ENCODE measurements at places on chromosomes 2 and 18.

- DNase-seq, result no peak
Observed at GRCh38 chr2:143261986-143262385, 132.8 kb downstream of the ARHGAP15 start.

- no peak for DNase-seq
Observed at GRCh38 chr2:192578780-192579179, 384.0 kb upstream of the TMEFF2 start.

- DNase-seq, result no peak
Observed at GRCh38 chr2:238060096-238060541, 682 bp upstream of the SCLY start.

- no peak for DNase-seq
Observed at GRCh38 chr2:62221141-62221540, 25.2 kb downstream of the B3GNT2 start.

- no peak for DNase-seq
Observed at GRCh38 chr2:224584111-224584784, 915 bp downstream of the CUL3 start.

GRCh38 chr18:26784599-26784998 is 80.9 kb downstream of the AQP4 start:
- no peak for DNase-seq

- no peak for DNase-seq
Observed at GRCh38 chr2:241002275-241003046, 4.0 kb downstream of the SNED1 start.

DNA sequence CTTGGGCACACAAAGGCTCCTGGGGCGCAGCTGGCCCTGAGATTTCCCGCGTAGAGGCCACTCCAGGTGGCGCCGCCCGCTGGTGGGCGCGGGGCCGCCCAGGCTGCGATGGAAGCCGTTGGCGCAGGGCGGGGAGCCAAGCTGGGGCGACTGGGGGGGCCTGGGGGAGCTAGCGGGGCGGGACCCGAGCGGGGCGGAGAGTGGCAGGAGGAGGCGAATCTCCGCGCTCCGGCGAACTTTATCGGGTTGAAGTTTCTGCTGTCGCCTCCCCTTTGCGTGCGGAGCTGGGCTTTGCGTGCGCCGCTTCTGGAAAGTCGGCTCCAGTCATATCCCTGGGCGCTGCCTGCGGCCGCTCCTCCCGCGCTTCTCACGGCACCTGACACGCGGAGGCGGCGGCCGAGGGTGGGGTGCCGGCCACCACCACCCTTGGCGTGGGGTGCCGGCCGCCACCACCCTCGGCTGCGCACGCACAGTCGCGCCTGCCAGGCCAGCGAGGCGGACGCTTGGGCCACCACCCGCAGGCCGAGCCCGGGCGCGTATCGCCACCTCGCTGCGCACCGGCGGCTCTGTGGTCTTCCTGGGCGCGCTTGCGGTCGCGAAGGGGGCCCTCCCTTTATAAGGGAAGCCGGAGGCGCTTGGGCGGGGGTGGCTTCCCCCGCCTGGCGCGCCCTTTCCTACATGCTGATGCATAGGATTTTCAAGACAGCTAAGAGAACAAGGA is 919 bp upstream of the CYP1B1 start:
- no peak for DNase-seq

DNA sequence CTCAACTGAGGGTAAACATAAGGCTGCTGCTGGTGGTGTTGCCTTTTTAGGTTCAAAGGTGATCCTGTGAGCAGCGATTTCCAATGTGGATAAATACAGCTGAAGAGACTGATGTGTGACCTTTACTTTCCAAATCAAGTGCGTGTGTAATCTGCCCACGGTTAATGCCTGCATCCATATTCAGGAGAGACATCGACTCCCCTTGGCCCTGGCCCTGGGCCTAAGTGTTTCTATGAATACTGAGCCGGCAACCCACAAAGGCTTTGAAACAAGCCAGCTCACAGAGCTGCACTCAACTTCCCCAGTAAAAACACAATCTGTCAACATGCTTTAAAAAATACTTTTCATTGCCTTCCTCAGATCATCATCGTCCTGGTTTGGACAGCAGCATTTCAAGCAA is 1026.6 kb downstream of the TMEM182 start:
- DNase-seq, result no peak

DNA sequence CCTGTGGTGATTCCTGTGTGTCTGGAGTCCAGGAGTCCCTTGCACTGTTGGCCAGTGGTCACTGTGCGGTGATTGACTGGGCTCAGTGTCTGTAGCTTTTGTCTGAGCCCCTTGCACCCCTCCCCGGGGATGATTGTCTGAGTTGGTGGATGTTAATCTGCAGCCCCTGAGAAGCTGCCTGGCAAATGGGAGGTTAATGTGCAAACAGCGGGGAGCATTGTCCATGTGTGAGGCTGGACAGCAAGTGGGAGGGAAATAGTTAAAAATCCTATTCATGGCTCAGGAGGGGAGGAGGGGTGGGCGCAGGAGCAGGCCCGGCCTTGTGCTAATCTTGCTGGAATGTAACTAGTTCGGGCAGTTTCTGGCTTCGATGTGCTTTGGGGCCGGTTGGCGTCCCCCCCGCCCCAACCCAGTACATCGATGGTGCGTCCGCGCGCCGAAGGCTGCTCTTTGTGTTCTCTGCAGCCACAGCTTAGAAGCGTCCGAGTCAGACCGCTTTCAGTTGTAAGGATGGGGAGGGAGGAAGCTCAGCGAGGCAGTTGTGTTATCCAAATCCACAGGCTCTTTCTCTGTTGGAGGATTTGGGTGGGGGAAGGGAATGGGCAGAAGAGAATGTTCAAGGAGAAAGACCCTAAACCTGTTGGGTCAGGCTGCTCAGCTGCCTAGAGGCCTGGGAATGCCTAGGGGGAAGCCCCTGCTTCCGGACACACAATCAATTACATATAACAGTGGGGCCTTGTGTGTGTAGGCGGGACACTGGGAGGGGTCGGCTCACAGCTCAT is 71.8 kb downstream of the TGOLN2 start:
- no peak for DNase-seq

GRCh38 chr2:46876741-46877384 is 38.7 kb downstream of the MCFD2 start:
- DNase-seq, result no peak

DNA sequence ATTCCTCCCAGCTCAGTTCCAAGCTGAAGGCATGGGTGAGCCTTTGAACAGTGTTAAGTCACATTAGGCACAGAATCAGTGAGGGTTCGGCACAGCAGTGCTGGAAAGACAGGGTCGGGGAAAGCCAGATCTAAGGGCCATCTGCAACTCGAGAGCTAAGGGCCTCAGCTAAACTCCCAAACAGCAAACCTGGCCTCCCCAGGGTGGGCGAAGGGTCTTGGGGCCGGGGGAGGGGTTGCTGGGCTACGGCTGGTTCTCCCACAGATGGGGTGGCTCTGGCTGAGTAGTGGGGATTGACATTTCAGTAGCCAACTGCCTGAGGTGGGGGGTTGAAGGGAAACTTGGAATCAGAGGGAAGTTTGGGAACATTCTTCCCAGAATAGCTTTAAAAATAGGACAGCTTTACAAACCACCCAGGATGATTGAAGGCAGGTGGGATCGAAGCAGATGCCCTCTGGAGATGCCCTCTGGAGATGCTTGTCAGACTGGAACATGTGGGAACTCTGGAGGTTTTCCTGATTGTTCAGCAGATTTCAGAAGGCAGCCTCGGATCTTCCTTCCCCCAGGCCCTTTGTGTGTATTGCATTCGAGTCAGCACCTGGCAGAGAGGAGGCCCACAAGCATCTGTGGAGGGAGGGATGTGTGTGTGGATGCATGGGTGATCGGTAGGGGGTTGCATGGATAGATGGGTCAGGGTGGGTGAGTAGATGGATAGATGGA is 156.4 kb downstream of the SMAD7 start:
- no peak for DNase-seq

DNA sequence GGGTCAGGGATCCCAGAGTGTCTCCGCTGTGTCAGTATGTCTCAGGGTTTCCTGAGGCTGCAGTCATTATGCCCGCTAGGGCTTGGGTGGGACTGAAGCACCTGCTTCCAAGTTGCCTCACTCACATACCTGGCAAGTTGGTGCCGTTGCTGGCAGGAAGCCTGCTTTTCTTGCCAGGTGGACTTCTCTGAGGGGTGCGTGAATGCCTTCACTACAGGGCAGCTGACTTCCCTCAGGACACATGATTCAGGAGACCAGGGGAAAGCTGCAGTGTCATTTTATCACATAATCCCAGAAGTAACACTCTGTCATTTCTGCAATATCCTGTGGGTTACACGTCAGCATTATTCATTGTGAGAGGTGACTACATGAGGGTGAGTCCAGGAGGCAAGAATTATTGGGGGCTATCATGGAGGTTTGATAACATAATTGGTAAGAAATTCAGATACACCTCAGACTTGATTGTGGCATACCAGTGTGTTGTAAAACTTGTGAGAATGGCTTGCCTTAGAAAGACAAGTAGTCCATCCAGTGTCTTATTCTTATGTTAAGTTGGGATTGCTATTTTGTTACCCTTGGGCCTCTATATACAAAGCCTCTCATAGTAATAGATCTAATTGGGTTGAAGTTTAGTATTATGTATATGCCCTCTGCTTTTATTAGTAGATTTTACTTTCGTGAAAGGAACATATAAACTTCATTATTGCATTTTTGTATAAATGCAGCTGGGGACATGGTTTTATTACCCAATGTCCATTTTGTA is 44.1 kb downstream of the NEDD4L start:
- no peak for DNase-seq

GRCh38 chr2:178707476-178707875 is 99.7 kb downstream of the TTN start:
- no peak for DNase-seq

DNA sequence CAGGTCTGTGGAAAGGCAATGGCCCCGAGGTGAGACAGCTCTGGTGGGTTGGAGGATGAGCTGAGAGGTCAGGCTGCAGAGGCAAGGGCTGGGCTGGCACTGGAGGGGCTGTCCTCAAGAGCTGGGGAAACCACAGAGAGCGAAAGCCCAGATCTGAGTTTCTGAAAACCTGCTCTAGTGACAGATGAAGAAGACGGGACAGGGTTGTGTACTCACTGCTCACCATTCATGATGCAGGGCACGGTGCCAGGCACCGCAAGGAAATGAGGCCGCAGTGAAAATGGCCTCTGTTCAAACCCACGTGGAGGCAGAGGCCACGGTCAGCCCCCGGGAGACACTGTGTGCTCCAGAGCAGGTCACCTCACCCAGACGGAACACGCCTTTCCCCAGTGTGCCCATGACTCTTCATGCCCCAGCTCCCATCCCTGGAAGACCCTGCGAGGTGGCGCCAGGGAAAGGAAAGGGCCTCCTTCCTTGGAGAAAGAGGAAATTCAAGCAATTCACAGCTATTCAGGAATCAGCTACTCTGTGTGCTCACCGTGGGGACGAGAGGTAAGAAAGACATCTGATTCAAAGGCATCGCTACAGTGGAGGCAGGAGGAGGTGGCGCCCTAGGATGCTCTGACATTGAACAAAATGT is 24.3 kb upstream of the ID2 start:
- no peak for DNase-seq

DNA sequence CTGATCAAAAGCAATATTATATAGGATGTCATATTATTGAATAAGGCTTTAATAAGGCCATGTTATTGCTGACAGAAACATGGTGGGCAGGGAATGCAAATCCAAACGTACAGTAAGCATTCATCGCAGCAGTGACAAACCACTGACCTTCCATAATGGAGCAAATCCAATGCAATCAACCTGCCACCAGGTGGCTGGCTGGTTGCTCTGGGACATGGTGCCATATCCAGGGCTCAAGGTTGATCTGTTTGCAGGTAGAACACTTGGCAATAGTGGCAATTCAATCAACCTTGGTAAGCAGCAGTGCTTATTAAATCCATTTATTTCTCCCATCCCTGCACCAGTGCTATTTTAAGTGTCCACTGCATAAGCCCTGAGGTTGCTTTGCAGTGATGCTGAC is 75.4 kb downstream of the CERKL start:
- no peak for DNase-seq

GRCh38 chr18:22817844-22818243 is 115.3 kb upstream of the RBBP8 start:
- no peak for DNase-seq

DNA sequence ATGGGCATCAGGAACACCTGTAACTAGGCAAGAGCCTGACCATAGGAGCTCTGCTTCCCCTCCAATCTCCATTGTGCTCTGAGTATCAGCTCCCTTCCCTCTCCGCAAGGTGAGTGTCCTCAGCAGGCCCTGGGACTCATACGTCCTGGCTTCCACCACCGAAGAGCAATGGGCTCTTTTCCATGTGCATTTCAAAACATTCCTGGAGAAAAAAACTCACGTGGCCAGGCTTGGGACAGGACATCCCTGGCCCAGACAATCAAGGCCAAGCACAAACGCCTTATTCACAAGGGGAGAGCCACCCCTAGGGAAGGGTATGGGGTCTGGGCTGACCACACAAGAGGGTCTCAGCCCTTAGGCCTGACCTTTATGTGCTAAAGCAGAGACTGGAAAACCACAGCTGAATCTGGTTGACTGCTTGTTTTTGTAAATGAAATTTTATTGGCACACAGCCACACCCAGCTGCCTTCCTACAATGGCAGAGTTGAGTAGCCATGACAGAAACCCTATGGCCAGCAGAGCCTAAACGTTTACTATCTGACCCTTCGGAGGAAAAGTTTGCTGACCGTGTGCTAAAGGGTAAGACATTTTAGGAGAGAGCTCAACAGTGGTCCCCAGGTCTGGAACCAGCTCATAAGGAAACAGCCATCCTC is 175.7 kb upstream of the ARL4C start:
- no peak for DNase-seq

DNA sequence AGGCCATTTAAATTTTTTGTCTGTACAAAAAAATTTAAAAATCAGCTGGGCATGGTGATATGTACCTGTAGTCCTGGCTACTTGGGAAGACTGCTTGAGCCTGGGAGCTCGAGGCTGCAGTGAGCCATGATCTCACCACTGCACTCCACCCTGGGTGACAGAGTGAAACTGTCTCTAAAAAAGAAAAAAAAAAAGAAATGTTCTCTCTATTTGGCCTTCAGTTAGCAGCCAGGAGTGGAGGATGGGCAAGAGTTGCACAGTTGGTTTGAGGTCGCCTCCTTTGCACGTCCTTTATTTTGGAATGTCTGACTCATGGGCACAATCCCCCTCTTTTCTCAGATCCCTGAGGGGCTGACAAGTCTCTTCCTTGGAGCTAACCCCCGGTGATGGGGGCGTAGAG is 26.3 kb downstream of the ITM2C start:
- DNase-seq, result no peak

DNA sequence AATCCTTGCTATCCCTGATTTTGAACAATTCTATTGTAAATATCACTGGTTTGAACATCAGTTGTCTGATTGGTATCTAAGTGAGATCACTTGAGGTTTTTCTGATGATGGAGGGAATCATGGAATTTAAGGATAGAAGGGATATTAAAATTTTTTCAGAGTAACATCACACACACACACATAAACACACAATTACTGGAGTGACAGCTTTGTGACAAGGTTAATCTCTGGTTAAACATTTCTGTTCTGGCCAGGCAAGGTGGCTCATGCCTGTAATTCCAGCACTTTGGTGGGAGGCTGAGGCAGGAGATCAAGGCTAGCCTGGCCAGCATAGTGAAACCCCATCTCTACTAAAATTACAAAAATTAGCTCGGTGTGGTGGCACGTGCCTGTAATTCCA is 85.3 kb downstream of the SOCS6 start:
- DNase-seq, result no peak

DNA sequence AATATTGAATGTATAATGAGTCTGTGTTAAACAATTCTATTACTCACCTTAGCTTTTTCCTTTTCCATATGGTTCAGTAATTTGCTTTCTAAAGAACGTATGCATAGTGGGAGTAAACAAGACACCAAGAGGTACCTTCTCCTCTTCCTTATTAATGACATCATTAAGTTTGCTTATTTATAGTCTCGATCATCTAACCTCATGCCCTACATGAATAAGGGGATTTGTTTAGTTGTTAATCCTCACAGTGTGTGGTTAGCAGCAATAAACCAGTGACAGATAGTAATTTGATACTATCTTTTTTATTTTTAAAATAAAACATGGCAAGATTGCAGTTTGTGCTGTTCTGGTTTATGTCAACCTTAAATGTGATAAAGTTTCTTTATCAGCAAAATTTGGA is 69.7 kb downstream of the COBLL1 start:
- DNase-seq, result no peak
